Suprapubic skin (tissue), 4 donors: ENCODE measurements at places on chromosomes 12 and 14.
A peak's percentile ranks its signal among the peaks of the same experiment; 100 is the strongest.

- no peak overlapping the region for H3K4me3 ChIP-seq
- no peaks in the 10 kb centered on the region for H3K27me3 ChIP-seq
- no peak for DNase-seq
- H3K27ac ChIP-seq: no peak overlapping the region
- no peaks in the 10 kb centered on the region for H3K4me1 ChIP-seq
Observed at GRCh38 chr14:35929186-35929585, 103.0 kb downstream of the BRMS1L start.

DNA sequence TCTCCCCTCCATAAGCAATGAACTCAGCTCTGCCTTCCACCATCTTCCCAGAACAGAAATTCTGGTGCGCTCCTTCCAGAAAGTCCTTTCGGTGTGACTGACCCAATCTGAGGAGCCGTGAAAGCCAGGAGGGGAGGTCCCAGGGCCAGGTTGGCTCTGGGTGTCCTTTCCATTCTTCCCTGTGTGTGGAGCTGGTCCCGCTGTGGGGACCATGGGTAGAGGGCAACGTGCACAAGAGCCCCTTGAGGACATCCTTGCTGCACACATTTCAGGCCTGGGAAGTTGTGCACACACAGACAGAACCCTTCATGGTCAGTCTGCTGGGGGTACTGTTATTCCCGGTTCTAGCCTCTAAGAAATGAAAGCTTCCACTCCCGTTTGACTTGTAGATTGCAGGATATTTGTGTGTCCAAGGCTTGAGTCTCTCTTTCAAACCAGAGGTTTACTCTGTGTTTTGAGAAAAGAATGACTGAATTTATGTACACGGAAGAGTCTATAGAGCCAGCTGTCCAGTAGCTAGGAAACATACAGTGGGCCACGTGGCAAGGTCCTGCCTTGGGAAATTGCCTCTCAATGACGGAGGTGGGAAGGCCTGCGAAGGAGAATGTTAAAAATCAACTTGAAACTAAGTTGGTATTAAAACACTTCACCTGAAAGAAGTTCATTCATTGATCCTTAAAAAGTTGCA is 10.1 kb downstream of the NFKBIA start:
- H3K4me3 ChIP-seq: no peak overlapping the region
- H3K27me3 ChIP-seq: no peaks in the 10 kb centered on the region
- no peak overlapping the region for H3K27ac ChIP-seq

GRCh38 chr12:129466499-129466898 is 437.3 kb downstream of the TMEM132D start:
- DNase-seq: no peak
- no peaks in the 10 kb centered on the region for H3K36me3 ChIP-seq
- no peak overlapping the region for H3K27ac ChIP-seq
- no peaks in the 10 kb centered on the region for H3K27me3 ChIP-seq

GRCh38 chr14:68824207-68824516 is 31.3 kb upstream of the ZFP36L1 start:
- H3K36me3 ChIP-seq: no peaks in the 10 kb centered on the region
- H3K4me3 ChIP-seq: no peak overlapping the region
- H3K27ac ChIP-seq: no peak overlapping the region
- peaks cover 28% of the 10 kb centered on the region for H3K4me1 ChIP-seq

DNA sequence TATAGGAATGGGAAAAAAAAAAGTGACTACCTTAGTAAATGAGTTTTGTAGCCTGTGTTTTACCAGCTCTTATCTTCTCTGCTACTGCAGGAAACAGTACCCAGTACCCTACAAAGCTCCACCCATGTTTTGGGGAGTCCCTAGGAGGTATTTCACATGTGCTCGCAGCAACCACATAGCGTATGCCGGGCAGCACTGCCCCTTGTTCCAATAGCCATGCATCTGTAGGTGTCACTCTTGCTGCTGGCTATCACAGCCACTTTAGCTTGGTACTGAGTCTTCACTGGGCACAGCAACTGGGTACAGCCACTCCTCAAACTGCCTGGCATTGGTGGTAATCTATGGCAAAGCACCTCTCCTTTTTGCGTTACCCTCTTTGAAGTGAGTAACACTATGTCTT is 2.0 kb upstream of the MDM1 start:
- peaks cover 27% of the 10 kb centered on the region for H3K4me1 ChIP-seq
- no peak for DNase-seq
- no peaks in the 10 kb centered on the region for H3K36me3 ChIP-seq
- no peak overlapping the region for H3K27ac ChIP-seq

GRCh38 chr14:93090826-93091555 is 24.7 kb downstream of the ITPK1 start:
- no peak overlapping the region for H3K4me3 ChIP-seq
- no peak for DNase-seq

DNA sequence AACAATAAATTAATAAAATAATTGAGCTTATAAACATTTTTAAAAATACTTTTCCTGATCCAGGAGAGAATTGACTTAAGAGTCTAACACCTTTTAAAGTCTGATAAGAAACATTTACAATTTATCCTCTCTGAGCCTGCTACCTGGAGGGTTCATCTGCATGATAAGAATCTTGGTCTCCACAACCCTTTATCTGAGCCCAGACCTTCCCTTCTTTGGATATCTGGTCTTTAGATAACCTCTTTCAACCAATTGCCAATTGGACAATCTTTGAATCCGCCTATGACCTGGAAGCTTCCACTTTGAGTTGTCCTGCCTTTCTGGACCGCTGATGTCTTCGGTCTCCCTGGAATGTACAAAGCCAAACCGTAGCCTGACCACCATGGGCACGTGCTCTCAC is 1393.3 kb upstream of the TMEM132C start:
- H3K27me3 ChIP-seq: peaks cover 4% of the 10 kb centered on the region
- H3K36me3 ChIP-seq: no peaks in the 10 kb centered on the region
- H3K4me3 ChIP-seq: no peak overlapping the region
- no peak for DNase-seq
- H3K27ac ChIP-seq: no peak overlapping the region
- H3K4me1 ChIP-seq: no peaks in the 10 kb centered on the region

DNA sequence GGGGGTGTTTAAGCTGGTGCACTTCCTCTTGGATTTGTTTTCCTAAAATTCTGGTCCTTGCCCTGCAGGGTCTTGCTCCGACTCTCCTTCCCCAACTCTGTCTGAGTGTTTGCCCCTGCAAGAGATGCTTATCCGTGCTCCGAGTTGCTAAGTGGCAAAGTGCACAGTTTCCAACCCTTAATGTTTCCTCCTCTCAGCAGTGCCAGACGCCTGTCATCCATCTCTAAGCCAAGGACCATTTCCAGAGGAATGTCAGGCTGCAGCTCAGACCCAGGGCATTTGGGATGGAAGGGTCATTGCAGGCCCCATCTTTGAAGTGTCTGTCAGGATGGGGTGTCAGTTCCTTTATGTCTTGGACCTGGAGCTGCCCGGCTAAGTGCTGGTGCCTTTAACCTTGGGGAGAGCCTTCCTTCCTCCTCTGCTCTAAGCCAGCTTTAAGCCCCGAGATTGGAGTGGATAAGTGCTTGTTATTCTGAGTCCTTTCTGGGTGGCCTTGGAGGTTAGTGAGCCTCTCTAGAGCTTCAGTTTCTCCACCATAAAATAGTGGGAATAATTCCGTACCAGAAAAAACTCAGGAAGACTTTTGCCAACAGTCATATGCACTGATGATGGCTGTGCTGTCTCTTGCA is 15.0 kb downstream of the WNT5B start:
- no peaks in the 10 kb centered on the region for H3K27me3 ChIP-seq
- H3K27ac ChIP-seq: no peak overlapping the region
- no peak for DNase-seq
- peaks cover 7% of the 10 kb centered on the region for H3K4me1 ChIP-seq
- H3K36me3 ChIP-seq: no peaks in the 10 kb centered on the region
- no peak overlapping the region for H3K4me3 ChIP-seq

DNA sequence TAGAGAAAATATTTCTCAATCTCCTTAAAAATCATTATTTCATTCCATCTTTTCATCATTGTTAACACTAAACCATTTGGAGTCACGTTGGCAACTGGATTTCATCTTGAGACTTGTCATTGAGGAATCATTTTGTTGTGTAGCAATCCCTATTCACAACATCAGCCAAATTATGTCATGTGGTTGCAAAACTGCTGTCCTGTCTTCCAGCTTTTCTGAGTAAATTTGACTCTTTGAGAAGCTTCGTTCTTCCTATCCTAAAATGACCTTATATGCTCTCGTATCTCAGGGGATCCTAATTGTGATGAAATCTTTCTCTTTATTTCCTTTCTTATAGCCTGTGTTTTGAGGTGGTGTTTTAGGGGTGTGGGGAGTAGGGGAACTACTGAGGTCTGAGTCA is 30.6 kb upstream of the KICS2 start:
- no peaks in the 10 kb centered on the region for H3K36me3 ChIP-seq
- H3K27me3 ChIP-seq: no peaks in the 10 kb centered on the region
- peaks cover 4% of the 10 kb centered on the region for H3K4me1 ChIP-seq
- DNase-seq: no peak
- peak overlapping the region; percentile 69 for H3K27ac ChIP-seq

DNA sequence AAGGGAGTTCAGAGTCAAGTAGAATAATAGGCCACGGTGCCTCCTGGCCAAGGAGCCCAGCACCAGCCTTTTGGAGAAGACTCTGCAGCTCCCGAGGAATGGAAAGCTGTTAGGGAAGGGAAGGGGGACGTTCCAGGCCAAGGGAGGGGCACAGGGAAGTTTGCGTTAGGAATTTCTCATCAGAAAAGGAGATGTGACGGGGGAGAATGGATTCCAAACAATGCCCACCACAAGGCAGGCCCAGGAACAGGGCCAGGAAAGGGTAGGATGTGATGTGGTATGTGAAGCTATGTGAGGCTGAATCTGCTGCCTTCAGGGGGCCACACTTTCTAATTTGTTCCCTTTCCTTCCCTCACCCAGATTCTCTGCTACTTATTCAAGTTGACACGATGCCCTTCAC is 46.0 kb downstream of the DGLUCY start:
- peaks cover 67% of the 10 kb centered on the region for H3K36me3 ChIP-seq
- no peak for DNase-seq
- no peak overlapping the region for H3K27ac ChIP-seq
- H3K4me3 ChIP-seq: no peak overlapping the region

DNA sequence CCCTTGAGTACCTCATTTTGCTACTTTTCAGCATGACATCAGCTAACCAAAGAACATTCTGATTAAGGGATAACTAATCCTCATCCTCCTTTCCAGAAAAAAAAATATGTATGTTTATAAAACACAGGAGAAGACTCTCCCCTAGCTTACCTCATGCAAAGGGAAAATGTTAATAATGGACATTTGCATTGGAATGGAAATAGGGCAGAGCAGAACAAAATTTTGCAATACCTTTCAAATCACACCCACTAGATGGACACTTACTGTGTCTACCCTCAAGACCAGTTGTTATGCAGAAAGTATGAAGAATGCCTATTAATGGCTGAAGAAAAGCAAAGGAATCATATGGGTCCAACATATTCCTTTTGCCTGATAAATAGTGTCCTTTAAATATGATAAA is 8.9 kb upstream of the SLCO1A2 start:
- H3K4me3 ChIP-seq: no peak overlapping the region
- H3K4me1 ChIP-seq: no peaks in the 10 kb centered on the region

GRCh38 chr12:79119796-79120195 is 255.2 kb downstream of the SYT1 start:
- H3K27ac ChIP-seq: no peak overlapping the region
- no peaks in the 10 kb centered on the region for H3K36me3 ChIP-seq
- no peaks in the 10 kb centered on the region for H3K27me3 ChIP-seq
- no peak for DNase-seq

DNA sequence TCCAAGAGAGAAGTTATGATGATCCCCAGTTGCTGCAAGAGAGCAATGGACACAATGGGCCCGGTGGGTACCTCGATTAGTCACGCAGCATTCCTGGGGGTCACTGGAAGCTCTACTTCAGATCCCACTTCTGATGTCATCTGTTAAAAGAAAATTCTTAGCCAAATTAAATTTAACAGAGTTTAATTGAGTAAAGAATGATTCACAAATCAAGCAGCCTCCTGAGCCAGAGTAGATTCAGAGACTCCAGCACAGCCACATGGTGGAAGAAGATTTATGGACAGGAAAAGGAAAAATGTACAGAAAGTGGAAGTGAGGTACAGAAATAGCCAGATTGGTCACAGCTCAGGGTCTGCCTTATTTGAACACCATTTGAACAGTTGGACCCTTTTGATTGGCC is 107.5 kb downstream of the SPTSSA start:
- DNase-seq: no peak
- no peaks in the 10 kb centered on the region for H3K27me3 ChIP-seq
- peak overlapping the region; percentile 63 for H3K27ac ChIP-seq
- H3K4me3 ChIP-seq: no peak overlapping the region
- H3K36me3 ChIP-seq: no peaks in the 10 kb centered on the region

DNA sequence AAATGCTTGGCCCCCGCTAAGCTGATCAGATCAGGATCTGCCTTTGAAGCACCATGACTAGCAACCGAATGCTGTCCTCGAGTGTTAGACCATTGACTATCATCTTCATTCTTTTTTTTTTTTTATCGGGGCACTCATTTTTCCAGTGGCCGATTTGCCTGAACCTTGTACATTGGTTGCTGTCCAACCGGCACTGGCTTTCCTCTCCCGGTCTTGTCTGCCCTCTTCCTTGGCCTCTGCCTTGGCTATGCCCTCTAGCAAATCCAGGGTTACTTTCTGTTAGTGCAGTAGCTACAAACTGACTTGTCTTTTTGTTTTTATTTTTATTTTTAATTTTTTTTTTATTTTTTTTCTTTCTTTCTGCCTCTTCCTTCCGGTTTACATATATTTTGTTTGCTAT is 102.3 kb downstream of the ALG10 start:
- no peaks in the 10 kb centered on the region for H3K27me3 ChIP-seq

- H3K4me1 ChIP-seq: no peaks in the 10 kb centered on the region
- no peak for DNase-seq
- no peak overlapping the region for H3K4me3 ChIP-seq
- H3K27me3 ChIP-seq: no peaks in the 10 kb centered on the region
- H3K27ac ChIP-seq: no peak overlapping the region
- no peaks in the 10 kb centered on the region for H3K36me3 ChIP-seq
Observed at GRCh38 chr12:54870617-54871016, 16.3 kb downstream of the MUCL1 start.

GRCh38 chr14:32022938-32023466 is 54.1 kb upstream of the ARHGAP5 start:
- no peak overlapping the region for H3K4me3 ChIP-seq
- H3K4me1 ChIP-seq: peaks cover 24% of the 10 kb centered on the region
- no peaks in the 10 kb centered on the region for H3K27me3 ChIP-seq
- peak overlapping the region; percentile 52 for H3K27ac ChIP-seq
- no peak for DNase-seq
